ENCODE measurements at places on chromosomes 7 and 10. TPM values are rescaled to one million over a fixed set of nuclear protein-coding genes. Genes with fewer than 3 reads are reported as not detected.
A peak's percentile ranks its signal among the peaks of the same experiment; 100 is the strongest.

The ZNF804B gene
- total RNA-seq, result 0.26 TPM

The POLR2J2 gene
- total RNA-seq, result 1.4 TPM

The ZNF679 gene
- not detected for total RNA-seq

The COL28A1 gene
- total RNA-seq, result 1.5 TPM

The SAMD9 gene
- total RNA-seq, result 3.6 TPM

GRCh38 chr10:123583639-123584418 is 82.3 kb upstream of the GPR26 start:
- H3K4me1 ChIP-seq, result peaks cover 11% of the 10 kb centered on the region
- H3K27me3 ChIP-seq, result no peaks in the 10 kb centered on the region
- no peak overlapping the region for H3K4me3 ChIP-seq
- H3K27ac ChIP-seq, result no peak overlapping the region
- H3K36me3 ChIP-seq, result no peaks in the 10 kb centered on the region

- no peak overlapping the region for H3K4me3 ChIP-seq
- no peaks in the 10 kb centered on the region for H3K27me3 ChIP-seq
- H3K4me1 ChIP-seq, result peaks cover 6% of the 10 kb centered on the region
- DNase-seq, result peak; percentile 43
- peaks cover 38% of the 10 kb centered on the region for H3K36me3 ChIP-seq
These were observed 5.0 kb upstream of the NDUFB2 start for GRCh38 chr7:140691376-140692045.

DNA sequence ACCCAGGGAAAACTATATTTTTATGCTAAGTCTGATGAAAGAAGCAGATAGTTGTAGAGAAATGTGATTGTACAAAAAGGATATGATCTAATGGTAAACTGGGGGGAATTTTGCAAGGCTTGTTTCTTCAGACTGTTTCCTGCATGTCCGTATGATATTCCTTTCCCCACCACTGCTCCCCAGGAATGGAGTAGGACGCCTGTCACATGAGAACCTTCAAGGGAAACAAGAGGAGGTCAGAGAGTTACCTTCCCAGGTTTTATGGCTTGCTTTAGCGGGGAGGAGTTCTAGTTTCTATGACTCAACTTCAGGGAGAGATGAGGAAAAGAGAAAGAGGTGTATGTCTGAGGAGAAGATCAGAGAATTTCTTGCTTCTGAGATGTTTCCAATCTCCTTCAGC is 16.4 kb upstream of the ITPRID1 start:
- H3K36me3 ChIP-seq, result no peaks in the 10 kb centered on the region
- DNase-seq, result no peak
- H3K27ac ChIP-seq, result no peak overlapping the region
- H3K4me1 ChIP-seq, result no peaks in the 10 kb centered on the region

DNA sequence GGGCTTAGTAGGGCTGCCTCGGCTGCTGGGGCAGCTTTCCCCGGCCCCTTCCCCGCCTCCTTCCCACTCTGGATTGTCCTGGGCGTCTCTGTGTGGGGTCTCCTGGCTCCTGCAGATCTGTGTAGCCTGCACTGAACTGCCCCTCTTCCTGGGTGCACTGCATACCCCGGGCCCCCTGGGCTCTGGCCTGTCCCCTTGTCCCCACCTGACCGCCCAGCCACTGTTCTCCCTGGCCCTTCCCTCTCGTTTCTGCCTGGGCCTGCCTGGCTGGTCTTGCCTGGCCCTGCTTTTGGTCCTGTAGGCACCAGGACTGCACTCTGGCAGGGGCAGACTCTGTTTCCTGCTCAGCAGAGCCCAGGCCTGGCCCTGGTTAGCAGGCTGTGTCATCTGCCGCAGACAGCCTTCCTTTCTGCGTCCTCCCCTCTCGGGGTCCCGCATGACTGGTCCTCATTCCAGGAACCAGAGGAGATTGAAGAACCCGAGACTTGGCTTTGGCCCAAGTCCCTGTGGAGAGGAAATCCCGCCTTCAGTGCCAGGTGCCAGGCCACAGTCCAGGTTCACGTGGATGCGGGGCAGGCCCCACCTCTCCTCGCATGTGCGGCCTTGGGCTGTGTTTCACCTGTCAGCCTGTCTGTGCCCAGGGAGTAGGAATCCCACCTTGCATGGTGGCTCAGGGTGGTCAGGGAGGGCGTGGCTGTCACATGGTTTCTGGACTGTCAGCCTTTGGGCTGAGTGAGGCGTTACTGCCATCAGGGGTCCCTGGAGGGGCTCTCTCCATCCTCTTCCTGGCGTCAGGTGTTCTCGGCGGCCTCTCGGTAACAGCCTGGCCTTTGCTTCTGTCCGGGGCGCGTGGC is 9.2 kb downstream of the INPP5A start:
- H3K27me3 ChIP-seq, result no peaks in the 10 kb centered on the region
- no peak overlapping the region for H3K27ac ChIP-seq
- H3K36me3 ChIP-seq, result no peaks in the 10 kb centered on the region
- no peaks in the 10 kb centered on the region for H3K4me1 ChIP-seq
- DNase-seq, result no peak

DNA sequence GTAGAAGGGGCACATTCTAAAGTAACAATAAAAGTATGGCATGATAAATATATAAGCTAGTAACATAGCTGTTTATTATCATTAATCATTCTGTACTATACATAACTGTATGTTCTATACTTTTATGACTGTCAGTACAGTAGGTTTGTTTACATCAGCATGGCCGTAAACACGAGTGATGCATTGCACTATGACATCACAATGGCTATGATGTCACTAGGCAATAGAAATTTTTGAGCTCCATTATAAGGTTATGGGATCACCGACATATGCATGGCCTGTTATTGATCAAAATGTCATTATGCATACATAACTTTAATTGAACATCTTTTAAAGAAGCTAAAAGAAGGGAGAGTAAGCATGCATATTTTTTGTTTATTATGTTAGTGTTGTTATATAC is 200.1 kb upstream of the SHH start:
- no peaks in the 10 kb centered on the region for H3K4me1 ChIP-seq
- DNase-seq, result no peak
- H3K27ac ChIP-seq, result no peak overlapping the region
- no peaks in the 10 kb centered on the region for H3K36me3 ChIP-seq
- no peaks in the 10 kb centered on the region for H3K27me3 ChIP-seq
- H3K4me3 ChIP-seq, result no peak overlapping the region

DNA sequence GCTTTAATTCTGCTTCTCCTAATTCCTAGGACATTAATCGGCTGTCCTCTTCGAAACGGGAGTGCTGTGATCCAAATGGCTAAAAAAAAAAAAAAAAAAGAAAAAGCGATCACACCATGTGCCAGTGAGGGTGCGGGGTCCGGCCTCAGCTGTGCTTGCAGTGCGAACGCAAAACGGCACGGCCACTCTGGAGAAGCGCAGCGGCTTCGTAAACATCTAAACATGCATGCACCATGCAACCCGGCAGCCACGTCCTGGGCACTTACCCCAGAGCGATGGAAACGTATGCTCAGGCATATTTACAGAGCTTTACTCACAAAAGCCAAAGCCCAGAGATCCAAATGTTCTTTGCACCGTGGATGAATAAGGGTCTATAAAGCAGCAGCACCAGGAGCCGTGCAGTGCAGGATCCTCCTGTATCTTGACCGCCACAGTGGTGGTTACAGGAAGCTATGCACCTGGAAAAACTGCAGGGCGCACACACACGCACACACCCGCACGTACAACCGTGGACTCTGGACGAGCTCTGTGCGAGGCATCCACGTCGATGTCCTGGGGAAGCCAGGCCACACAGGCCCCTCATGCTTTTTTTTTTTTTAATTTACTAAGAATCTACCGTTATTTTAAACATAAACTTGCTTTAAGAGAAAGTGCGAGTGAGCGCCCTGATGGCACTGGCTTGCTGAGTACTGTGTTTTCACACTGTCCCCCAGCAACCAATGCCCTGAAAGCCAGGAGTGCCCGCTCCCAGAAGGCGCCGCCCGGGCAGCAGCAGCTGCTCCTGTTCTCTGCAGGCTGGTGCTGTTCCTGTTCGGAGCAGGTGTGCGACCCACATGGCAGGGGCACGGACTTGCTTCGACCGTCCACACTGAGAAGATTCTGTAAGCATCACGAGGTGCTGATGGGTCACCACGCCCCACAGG is 25.0 kb downstream of the GPER1 start:
- H3K4me1 ChIP-seq, result no peaks in the 10 kb centered on the region
- DNase-seq, result no peak
- H3K4me3 ChIP-seq, result no peak overlapping the region
- H3K27ac ChIP-seq, result no peak overlapping the region
- H3K27me3 ChIP-seq, result no peaks in the 10 kb centered on the region

GRCh38 chr10:3775696-3776551 is 9.1 kb downstream of the KLF6 start:
- H3K27ac ChIP-seq, result peak overlapping the region; percentile 100
- H3K36me3 ChIP-seq, result peaks cover 59% of the 10 kb centered on the region
- H3K4me3 ChIP-seq, result no peak overlapping the region

DNA sequence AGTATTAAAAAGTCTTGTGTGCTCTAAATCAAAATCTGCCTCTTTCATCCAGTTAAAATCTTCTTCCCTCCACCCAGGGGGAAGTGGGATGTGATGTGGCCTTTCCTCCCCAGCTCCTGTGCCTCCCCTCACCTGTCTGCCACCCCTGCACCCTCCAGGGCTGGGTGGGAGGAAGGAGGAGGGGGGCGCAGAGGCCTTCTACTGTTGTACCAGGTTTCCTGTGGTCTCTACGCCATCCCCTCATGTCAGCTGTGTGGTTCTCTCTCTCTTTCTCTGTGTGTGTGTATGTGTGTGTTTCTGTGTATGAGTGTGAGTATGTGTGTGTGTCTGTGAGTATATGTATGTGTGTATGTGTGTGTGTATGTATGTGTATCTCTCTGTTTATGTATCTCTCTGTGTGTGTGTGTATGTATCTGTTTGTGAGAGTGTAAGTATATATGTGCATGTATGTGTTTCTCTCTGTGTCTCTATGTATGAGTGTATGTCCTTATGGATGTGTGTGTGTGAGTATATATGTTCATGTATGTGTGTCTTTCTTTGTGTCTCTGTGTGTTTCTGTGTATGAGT is 45.5 kb upstream of the C10orf71 start:
- H3K4me1 ChIP-seq, result no peaks in the 10 kb centered on the region
- H3K27ac ChIP-seq, result no peak overlapping the region
- no peak overlapping the region for H3K4me3 ChIP-seq

DNA sequence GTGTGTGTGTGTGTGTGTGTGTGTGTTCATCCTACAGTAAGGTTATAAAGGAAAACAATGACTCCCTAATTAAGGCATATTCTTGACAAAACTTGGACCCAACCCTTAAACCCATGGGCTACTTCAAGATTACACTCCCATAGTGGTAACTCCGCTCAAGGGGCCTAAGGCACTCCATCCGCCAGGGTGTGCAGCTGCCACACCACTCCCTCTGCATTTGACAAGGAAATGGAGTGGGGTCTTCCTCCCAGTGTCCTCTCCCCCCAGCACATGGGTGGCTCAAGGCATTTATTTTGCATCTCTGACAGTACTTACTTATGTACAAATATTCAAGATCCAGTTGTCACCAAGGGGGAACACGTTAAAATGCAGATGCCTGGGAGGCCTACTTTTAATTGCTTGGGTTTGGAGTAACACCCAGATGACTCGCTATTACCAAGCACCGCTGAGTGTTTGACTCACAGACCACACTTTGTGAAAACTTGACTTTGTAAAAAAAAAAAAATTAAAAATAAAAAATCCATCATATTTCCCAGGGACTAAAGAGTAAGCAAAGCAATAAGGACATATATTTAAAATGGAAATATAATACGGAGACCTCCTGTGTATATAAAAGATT is 53.0 kb upstream of the AGR3 start:
- H3K27ac ChIP-seq, result no peak overlapping the region
- DNase-seq, result no peak
- H3K4me1 ChIP-seq, result no peaks in the 10 kb centered on the region
- H3K27me3 ChIP-seq, result no peaks in the 10 kb centered on the region
- H3K4me3 ChIP-seq, result no peak overlapping the region

GRCh38 chr10:113056030-113056429 is 106.0 kb downstream of the TCF7L2 start:
- peak overlapping the region; percentile 77 for H3K27ac ChIP-seq
- H3K36me3 ChIP-seq, result no peaks in the 10 kb centered on the region

DNA sequence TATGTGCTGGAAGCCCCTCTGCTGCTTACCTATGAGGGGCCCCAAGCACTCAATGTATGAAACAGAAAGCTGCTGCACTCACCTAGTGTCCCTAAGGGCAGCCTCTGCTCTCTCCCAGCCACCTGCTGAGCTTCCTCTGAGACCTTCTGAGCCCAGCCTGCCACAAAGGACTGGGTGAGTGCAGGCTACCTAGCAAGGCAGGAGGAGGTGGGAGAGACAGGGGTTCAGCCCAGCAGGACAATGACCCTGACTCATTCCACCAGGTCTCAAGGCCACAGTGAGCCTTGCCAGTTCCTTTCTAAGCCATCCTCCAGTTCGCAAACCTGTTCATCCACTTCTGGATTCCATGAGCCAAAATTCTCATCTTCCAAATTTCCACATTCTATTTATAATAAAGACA is 16.3 kb downstream of the VOPP1 start:
- H3K27ac ChIP-seq, result no peak overlapping the region
- no peak overlapping the region for H3K4me3 ChIP-seq
- peaks cover 27% of the 10 kb centered on the region for H3K4me1 ChIP-seq
- H3K27me3 ChIP-seq, result no peaks in the 10 kb centered on the region
- no peaks in the 10 kb centered on the region for H3K36me3 ChIP-seq

GRCh38 chr10:1434202-1434601 is 303.1 kb downstream of the ADARB2 start:
- no peaks in the 10 kb centered on the region for H3K36me3 ChIP-seq
- DNase-seq, result no peak
- H3K4me3 ChIP-seq, result no peak overlapping the region
- no peaks in the 10 kb centered on the region for H3K4me1 ChIP-seq

DNA sequence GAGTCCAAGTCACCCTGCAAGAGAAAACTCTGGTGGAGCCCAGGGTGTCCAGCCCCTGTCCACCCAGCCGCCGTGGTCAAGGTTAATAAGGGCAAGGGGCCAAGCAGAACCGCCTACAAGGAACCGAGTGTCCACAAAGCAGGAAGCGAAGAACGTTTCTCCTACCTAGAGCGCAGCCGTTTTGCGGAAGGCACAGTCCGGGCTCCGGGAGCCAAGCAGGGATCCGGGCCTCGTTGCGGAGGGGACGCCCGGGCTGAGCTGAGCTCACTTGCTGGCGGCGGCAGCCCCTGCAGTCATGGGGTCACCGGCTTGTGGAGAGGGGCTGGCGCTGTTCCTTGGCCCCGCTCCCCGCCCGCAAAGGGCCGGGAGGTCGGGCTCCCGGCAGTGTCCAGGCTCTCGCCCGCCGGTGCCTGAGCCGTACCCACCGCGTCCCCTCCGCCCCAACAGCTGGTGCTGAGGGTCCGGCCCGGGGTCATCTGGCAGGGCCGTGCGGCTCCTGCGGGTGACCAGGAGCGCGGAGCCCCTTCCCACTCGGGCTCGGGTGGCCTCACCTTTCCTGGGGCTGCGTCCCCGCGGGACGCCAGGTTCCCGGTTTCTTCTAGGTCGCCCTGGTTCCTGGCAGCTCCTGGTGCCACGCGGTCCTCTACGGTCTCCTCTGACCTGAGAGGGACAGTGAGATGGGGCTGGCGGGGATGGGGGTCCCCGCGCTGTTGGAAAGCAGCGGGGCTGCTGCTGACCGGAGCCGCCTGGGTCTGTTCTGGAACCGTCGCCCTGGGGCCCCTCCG is 14.0 kb upstream of the ZNF273 start:
- peak; percentile 59 for DNase-seq
- no peaks in the 10 kb centered on the region for H3K36me3 ChIP-seq
- H3K27ac ChIP-seq, result no peak overlapping the region
- H3K4me1 ChIP-seq, result no peaks in the 10 kb centered on the region
- peak overlapping the region; percentile 27 for H3K4me3 ChIP-seq
